ENCODE measurements at places on chromosomes 4 and X.
A peak's percentile ranks its signal among the peaks of the same experiment; 100 is the strongest.

GRCh38 chrX:136541294-136541693 is 9.3 kb downstream of the VGLL1 start:
- DNase-seq, result no peak

DNA sequence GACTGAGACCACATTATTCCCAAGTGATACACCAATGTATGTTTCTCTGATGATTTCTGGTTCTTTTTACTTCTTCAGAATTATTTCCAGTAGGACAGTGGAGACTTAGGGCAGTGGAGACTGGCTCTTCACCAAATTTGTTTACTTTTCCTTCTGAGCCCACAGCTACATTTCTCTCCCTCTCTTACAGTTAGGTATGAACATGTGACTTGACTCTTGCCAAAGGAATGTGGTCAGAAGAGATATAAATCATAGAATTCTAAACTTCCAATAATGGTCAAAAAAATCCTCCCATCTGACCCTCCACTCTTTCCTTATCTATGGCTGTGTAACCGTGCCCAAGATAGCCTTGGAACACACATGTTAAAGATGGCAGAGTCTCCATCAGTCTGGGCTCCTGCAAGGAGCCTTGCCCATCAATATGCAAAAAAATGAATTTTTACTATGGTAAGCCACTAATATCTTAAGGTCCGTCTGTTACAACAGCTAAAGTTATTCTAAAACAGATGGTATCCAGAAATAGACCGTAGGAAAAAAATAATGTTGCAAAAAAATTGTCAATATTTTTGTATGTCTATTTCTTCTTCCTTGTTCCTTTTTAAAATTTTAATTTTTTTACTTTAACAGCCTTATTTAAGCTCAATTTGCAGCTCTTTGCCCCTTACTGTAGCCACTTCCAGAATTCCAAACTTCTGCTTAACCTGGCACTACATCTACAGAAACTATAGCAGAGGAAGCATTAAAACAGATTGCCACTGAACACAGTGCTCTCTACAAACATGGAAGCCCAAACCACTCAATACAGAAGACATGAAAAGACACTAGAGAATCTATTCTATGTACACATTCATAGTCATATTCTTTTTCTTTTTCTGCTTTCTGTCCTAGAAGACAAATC is 260.7 kb downstream of the COL25A1 start:
- DNase-seq, result no peak

DNA sequence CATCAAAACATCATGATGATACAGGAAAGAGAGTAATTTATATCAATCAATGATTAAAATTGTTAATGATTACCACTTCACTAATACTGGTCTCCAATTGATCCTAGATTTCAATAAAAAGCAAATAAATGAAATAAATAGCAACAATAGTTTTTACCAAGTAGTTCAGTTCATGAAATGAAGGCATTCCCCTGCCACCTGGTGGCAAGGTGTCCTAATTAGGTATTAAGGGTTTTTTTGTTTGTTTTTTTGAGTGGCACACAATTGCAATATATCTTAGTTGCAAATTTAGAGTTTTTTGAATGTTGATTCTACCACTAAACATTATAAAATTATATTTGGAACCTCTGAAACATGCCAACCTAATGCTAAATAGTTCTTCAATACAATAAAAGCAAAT is 157.4 kb upstream of the PDE5A start:
- DNase-seq, result no peak

- DNase-seq, result no peak
These were observed 38.6 kb upstream of the CEP135 start for GRCh38 chr4:55910140-55910539.

DNA sequence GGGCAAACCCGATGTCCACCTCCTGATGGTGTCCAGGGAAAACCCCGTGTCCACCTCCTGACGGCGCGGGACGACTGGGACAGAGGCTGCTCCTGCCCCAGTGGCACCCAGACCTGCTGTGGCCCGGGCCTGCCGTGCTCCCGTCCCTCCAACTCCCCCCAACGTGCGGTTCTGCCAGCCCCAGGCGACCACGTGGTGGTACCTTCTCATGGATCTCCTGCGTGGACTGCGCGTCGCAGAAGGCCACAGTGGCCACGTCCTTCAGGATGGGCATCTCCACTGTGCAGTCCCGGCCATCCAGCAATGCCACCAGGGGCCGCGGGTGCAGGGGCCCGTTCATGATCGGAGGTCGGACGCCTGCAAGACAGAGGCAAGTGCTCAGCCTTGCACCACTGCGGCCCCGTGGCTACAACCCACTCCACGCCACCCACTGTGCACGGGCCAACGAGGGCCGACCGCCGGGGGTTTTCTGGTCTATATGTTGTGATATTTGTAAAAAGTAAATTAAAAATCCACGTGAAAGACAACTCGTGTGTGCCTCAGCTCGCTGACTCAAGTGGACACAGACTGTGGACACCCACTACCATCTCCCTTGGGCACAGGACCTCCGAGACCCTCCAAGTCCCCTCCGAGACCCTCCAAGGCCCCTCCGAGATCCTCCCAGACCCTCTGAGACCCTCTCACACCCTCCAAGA is 10.8 kb downstream of the CTBP1 start:
- peak; percentile 31 for DNase-seq

DNA sequence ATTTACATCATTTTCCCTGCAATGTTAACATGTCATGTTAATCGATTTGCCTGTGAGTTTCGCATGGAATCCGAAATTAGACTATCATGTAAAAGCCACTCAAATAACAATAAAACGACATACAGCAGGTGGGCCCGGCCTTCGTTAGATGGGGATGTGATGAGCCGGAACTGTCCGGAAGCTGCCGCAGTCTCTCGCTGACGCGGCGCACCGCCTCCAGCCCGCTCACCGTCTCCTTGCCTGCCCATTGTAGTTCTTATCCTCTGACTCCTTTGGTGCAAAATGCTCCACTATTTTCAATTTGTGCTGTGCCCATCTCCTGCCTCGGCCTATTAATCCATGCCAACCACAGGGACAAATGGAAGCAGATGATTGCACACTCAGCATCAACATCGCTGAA is 877.5 kb upstream of the TENM3 start:
- DNase-seq, result no peak

DNA sequence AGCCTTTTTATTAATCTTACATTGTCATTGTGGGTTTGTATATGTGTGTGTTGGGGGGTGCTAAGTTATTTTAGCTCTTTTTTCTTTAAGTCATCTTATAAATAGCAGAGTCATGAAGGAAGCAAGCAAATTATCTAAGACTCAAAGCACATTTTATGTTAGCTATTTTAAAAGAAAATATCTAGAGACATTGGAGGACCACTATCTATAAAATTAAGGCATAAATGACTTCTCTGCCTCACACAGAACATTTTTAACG is 3.7 kb upstream of the PPBP start:
- DNase-seq, result no peak

GRCh38 chr4:127188847-127189246 is 443.9 kb upstream of the INTU start:
- no peak for DNase-seq
